Activated CD4-positive, alpha-beta memory T cell treated with anti-CD3 and anti-CD28 coated beads, Interleukin-2, amount 10 ng/mL, durations not matched to agents 7 days and 5 days (primary cell): ENCODE measurements at places on chromosomes 12 and 14. TPM values are rescaled to one million over a fixed set of nuclear protein-coding genes. Genes with fewer than 3 reads are reported as not detected.

GRCh38 chr12:111673503-111673902 lies 12.3 kb downstream of the BRAP start:
- DNase-seq, result no peak

GRCh38 chr14:33800735-33801163 lies 150.1 kb downstream of the EGLN3 start:
- DNase-seq, result no peak

GRCh38 chr12:57199191-57199590 lies 17.4 kb upstream of the NXPH4 start:
- no peak for DNase-seq

The GRIP1 gene
- 0.18 TPM for total RNA-seq

The GOLGA5 gene
- 22.2 TPM for total RNA-seq
